ENCODE measurements at places on chromosomes 3 and 15.

- DNase-seq: no peak
Observed at GRCh38 chr15:99347574-99347973, 96.3 kb downstream of the LRRC28 start.

DNA sequence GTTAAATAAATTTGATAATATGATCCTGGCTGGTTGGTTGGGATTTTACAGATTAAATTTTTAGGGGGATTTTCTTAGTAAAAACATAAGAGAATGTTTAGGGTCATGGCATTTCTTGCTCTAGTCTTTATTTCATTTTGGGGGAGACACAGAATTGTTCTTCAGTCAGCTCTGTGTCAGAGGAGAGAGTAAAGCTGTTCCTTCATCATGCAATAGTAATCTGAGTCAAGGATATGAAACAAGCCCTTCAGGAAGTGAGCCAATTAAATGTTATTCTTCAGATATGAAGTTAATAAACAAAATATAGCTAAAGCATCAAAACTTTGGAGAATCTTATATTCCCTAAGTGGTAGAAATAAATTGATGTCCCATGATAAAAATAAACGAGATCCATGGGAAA, 22.9 kb upstream of the SLC4A7 start:
- no peak for DNase-seq

DNA sequence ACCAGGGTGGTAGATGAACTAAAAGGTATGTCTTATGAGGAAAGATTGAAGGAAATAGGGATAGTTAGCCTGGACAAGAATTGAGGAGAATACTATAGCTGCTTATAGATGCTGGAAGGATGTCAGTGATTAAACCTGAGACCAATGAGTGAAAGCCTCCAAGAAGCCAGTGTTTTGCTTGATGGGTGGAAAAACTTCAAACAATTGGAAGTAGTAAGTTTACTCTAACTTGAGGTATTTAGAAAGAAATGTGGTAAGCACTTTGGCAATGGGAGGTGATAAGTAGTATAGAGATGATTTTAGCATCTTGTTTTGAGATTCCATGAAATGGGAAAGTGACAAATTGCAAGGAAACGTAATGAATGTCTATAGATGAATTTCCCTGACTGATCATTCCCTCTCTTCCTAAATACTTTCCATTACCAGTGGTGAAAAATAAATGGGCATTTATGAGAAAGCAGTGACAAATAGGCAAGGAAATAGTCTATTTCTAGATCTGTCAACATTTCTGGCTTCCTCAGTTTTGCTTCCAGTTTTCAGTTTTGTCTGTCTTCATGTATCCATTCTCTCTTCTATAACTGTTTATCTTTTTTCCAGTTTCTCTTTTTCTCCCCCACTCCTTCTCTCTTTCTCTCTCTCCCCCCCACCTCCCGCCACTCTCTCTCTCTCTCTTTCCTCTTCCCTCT, 19.2 kb downstream of the SLC15A2 start:
- no peak for DNase-seq

GRCh38 chr15:96020133-96020532, 310.4 kb upstream of the NR2F2 start:
- DNase-seq: no peak

- DNase-seq: no peak
Observed at GRCh38 chr15:64011736-64012135, 34.5 kb downstream of the DAPK2 start.

DNA sequence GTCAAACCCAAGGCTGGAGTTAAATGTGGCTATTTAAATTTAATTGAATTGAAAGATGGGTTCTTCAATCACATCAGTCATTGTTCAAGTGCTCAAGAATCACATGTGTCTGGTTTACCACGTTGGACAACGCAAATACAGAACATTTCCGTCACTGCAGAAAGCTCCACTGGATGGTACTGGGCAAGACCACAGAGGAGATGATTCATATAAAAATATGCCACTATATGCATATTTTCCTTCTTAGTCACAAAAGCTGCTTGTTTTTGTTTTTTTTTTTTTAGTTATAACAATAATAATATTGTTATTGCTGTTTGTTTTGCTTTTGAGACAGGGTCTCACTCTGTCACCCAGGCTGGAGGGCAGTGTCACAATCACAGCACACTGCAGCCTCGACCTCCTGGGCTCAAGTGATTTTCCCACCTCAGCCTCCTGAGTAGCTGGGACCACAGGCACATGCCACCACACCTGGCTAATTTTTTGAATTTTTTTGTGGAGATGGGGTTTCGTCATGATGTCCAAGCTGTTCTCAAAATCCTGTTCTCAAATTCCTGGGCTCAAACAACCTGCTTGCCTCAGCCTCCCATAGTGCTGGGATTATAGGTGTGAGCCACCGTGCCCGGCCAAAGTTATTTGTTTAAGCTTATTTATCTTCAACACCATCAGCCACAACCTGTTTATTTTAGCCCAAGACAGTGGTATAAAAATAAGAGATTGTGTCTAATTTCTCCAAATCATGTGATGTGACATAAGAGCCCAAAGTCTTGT, 19.4 kb downstream of the RTP3 start:
- DNase-seq: no peak

- DNase-seq: no peak
Observed at GRCh38 chr3:49377483-49377882, 19.3 kb upstream of the GPX1 start.

DNA sequence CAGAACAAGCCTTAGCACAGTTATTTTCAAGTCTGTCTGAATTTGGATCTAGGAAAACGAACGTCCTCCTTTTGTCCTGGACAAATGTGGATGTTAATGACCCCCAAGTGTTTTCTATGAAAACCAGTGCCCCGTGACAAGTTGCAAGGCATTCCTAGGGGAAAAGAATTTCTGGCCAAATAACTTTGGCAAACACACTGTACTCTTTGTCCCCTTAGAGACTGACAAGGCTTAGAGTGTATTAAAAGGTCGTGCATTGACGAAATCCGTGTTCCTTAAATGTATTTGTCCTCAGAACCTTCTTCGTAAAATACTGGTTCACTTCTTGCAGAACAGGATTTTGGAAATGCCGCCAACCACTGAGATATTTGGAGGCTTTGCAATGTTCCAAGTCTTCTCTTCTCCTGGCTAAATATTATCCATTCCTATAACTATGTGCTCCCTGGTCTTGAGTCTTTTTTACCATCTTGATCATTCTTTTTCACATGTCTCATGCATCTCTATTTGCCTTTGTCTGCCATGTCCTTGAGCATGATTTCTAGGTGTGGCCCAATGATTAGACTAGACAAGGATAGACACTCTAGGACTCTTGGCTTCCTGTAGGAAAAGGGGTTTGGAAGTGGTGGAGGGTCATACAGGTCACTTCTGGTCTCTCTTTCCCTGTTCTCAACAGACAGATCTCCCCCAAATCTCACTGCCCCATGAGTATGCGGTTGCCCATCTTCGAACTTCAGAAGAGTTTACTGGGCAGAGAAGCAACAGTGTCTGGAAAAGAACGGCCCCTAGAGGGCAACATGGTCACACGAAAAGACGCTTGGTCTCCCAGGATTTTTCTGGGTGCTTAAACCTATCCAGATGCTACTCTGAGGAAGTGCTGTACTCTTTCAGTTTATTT, 117.5 kb downstream of the EDEM1 start:
- no peak for DNase-seq

DNA sequence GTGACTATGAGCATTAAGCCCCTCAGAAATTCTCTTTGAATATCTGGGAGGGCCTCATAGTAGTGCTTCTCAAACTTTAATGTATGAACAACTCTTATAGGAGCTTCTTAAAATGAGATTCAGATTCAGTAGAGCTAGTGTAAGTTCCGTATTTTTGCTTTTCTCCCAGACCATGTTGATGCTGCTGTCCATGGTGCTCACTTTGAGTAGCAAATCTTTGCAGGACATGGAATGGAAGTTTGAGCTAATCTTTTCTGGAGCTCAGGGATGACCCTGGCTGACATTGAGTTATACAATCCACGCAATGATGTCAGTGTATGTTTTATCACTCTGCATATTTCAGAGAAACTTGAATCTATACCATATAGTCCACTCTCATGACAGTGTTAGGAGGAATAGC, 134.2 kb downstream of the OTOL1 start:
- no peak for DNase-seq

DNA sequence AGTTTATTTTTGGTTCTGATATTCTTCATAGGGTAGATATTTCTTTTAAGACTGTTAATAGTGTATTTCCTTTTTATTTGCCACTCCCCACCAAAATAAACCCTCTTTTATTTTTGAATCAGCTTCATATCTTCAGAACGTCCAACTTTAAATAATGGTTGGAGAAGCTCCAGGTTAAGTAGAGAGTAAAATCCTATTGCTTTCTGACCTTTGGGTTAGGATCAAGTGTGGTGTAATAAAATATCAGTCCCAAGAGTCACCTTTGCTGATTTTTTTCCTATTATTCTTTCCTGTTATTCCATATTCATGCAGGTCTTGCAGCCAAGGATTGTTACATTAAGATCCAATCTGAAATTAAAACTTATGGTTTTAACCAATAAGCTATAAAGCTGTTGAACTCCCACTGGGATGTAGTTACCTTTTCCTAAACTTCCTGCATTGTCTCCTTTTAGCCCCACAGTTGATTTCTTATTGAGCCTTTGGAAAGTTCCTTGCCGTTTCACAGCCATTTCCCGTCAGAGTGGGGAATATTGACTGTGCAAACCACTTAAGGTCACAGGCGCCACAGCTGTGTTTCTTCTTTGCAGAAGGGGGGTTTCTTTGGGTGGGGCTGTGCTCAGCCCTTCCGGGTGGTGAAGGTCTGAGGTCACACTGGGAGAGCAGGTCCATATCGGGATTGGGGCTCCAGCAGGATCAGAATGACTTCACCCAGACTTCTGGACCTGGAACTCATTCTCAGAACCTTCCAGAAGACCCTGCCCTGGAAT, 287.3 kb upstream of the CTDSPL start:
- no peak for DNase-seq

- DNase-seq: no peak
Observed at GRCh38 chr15:45027220-45027619, 4.2 kb downstream of the SORD start.

Data from AG04449 (cell line).